ENCODE measurements at places on chromosomes 7 and 10. TPM values are rescaled to one million over a fixed set of nuclear protein-coding genes. Genes with fewer than 3 reads are reported as not detected.

- DNase-seq, result no peak
Measured at GRCh38 chr7:25831831-25832411, 320.1 kb upstream of the NFE2L3 start.

DNA sequence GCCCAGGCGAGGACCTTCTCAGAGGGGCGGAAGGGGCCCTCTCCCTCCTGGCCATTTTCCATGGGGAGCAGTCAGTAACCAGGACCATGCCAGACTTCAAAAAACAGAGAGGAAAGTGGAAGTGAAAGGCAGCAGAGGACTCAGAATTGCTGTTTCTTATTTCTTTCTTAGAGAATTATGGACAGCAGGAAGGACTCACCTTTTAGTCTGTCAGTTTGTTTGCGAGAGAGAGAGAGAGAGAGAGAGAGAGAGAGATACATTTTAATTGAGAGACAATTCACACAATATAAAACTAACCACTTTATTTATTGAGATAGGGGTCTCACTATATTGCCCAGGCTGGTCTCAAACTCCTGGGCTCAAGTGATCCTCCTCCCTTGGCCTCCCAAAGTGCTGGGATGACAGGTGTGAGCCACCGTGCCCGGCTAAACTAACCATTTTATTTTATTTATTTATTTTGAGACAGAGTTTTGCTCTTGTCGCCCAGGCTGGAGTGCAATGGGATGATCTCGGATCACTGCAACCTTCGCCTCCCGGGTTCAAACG is 24.5 kb downstream of the SCD start:
- DNase-seq, result no peak

DNA sequence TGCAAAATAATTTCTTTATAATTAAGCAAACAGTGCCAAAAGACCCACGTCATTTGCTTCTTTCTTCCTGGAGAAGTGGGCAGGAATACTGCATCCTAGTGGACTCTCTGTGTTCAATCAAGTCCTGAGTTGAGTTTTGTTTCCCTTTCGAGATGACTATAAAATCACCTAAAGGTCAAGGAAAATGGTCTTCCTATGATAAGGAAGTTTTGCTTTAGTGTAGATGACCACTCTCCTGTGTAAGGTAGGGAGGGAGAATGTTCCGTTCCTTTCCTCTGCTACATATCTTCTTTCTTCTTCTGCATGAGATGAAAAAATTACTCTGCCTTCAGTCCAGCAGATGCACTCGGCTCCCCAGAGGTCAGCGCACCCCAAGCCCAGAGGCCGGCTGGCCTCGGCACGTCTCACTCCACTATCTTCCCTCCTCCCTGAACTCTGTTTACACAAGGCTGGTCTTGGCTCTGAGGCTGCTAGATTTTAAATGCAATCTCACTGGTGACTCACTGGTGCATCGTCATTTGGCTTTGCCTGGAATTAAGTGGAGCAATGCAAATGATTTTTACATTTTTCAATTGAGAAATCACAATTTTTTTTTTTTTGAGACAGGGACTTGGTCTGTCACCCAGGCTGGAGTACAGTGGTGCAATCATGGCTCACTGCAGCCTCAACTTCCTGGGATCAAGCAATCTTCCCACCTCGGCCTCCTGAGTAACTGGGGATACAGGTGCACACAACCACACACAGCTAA is 18.6 kb upstream of the VDAC2 start:
- DNase-seq, result no peak

DNA sequence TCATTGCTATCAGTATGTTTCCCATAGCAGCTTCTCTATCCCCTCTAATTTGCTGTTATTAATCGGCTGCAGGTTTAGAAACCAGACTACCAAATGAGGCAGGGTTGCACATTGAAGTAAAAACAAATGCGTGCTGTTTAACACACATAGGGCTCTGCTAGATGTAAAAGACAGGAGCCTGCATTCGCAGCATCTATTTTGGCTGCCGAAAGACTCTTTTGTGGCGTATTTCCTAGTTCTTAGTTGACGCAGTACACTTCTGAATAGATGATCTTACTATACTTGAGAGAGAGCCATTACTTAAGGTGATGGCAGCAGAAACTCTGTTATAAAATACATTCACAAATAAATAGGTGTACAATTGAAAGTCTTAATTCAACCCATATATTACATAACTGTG is 21.4 kb downstream of the SGCE start:
- no peak for DNase-seq

DNA sequence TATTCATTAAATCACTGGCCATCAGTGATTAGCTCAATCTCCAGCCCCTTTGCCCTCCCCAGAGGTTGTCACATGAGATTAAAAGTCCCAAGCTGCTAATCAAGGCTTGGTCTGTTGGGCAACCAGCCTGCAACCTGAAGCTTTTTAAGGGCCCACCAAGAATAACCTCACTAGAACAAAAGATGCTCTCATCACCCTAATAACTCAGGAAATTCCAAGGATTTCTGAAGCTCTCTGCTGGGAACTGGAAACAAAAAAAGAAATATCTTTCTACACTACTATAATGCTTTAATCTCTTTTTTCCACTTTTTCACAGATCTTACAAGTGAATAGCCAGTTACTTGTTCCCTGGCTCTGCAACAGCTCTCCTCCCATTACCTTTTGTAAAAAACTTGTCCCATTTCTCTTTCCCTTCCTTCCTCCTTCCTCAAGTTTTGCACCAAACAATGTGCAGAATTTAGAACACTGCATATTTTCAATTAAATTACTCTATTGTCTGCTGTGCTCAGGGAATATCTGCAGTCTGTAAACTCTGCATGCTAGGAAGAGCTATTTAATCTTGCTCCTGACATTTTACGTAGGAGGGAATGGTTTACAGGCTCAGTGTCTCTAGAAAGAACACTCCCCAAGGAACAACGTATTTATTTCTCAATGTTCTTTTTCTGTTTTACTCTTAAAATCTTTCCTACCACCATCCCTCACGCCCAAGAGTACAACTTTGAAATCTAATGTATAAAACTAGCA is 169.1 kb downstream of the IMMP2L start:
- peak; percentile 56 for DNase-seq

DNA sequence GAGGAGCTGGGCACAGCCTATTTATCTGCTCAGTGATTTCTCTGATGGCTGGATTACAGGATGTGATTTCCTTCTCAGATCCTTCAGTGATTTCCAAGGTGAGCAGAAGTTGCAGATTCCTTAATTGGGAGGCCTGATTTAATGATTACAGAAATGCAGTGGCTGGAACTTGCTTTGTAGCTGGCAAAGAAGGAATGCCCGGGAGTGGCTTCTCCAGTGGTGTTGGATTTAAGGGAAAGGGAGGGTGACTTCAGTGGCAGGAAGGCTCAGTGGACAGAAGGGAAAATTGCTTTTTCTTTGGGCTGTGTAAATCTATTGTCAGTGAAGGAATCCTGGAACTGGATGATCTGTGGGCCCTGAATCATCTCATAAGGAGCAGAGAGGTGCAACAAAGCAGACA is 5.1 kb downstream of the SORCS3 start:
- no peak for DNase-seq

- DNase-seq, result peak; percentile 18
Measured at GRCh38 chr10:75083972-75084833, 27.3 kb upstream of the SAMD8 start.

DNA sequence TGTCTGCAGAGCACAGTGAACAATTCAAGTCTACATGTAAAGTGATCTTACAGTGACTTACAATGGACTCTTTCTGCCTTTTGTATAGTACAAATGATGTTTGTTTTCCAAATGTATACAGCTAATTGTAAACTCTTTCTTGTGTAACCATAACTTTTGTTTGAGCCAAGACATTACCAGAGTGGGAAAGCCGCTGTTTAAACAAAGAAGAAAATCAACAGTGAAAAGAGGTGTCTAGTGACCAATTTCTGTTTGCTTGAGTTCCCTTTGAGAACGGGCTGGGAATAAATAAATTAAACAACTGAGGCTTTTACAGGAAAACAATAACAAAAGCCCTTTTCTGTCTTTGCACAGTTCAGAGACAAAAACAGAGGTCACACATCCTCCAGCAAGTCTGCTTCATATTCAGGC is 1163.4 kb downstream of the CNTNAP2 start:
- DNase-seq, result no peak

DNA sequence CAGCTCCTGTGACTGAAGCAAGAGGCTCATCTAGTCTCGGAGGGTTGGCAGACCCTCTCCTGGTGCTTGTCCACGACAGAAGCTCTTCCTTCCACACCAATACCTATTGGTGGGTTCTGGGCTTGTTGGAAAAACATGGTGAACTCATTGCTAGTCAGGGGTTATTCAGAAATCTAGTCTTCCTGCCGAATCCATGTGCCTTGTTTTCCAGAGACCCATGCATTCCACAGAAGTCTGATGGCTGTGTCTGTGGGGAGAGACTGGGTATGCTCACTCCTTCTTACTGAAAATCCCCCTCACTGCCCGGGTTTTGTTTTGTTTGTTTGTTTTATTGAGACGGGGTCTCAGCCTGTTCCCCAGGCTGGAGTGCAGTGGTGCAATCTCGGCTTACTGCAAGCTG is 138.3 kb downstream of the DNAJB6 start:
- no peak for DNase-seq

DNA sequence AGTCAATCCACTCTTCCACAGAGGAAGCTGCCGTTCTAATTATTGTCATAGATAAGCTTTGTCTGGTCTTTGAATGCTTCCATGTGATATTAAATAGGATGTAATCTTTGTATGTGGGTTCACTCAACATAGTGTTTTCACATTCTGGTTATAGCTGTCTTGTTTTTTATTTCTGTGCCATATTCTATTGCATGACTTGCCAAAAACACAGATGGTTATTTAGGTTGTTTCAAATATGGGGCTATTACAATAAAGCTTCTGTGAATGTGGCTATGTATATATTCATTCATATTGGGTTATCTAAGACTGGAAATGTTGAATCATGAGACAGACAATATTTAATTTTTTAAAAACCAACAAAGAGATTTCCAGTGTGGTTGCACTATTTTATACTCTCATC is 1109.3 kb upstream of the LRRTM3 start:
- no peak for DNase-seq

GRCh38 chr10:75209921-75210281 is 695 bp upstream of the VDAC2 start:
- DNase-seq, result peak; percentile 62

- DNase-seq, result no peak
Measured at GRCh38 chr7:101125989-101126650, 784 bp upstream of the SERPINE1 start.

DNA sequence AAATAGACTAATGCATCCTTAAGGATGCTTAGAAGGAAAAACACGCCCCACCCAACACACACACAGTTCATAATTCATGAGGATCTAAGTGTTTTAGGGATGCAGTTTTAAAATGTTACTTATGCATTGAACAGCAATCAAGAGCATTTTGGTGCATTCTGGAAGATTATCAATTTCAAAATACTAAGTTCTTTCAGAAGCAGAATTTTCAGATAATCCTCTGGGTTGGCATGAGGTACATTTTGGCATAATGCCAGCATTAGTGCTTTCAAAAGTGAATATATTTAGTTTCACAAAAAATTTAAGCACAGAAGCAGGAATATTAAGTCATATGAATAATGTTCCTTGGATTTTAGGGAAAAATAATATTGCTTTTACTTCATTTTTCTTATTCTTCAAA is 937.1 kb downstream of the REEP3 start:
- no peak for DNase-seq

GRCh38 chr10:92969151-92969550 is 91.4 kb upstream of the CYP26C1 start:
- no peak for DNase-seq

DNA sequence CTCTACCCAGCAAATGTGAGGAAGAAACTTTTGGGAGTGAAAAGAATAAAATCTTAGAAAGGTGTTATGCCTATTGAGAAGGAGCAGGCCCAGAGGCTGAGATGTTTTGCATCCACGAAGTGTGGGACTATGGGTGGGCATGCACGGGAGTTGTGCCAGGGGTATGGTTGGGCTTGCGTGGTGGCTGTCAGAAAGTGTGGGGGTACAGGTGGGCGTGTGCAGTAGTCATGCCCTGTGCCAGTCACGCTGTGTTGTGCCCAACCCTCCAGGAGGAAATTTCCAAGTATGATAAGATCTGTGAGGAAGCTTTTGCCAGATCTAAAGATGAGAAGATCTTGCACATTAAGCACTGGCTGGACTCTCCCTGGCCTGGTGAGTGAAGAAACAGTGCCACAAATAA is 52.9 kb upstream of the ZMIZ2 start:
- no peak for DNase-seq

GRCh38 chr7:34048445-34048844 is 143.1 kb downstream of the BMPER start:
- no peak for DNase-seq

DNA sequence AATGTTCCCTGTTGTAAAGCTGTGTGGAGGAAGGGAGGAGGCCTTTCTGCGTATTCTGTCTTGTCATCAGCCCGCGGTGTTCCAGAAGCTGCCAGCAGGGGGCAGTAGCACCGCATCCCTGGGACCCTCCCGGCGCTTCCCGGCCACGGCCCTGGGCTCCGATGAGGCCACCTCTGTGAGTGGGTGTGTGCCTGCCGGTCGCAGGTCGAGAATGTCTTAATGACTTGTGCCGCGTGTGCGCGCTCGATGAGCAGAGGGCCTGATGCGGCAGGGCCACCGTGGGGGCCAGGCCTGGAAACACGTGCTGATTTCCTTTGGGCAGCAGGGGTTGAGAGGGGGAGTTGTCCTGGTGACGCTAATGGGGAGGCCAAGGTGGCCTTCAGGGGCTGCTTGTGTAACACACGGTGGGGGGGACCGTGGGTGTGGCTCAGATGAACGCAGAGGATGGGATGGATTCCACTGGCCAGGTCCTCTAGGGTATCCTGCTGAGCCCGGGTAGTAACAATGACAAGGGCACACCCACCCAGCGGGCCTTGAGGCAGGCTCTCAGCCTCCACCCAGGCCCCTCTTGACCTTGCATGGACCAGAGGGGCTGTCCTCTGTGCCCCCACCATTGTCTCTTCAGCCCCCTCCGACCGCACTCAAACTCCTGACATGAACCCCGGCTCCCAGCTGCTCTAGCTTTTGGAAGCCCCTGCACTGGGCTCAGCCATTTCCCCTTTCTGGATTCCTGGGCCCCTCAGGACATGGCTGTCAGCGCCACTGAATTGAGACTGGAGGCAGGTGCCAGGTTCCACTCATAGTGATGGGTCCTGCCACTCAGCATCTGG is 135.9 kb upstream of the PODXL start:
- DNase-seq, result no peak

- DNase-seq, result no peak
Measured at GRCh38 chr10:69470463-69471384, 19.5 kb downstream of the TSPAN15 start.

DNA sequence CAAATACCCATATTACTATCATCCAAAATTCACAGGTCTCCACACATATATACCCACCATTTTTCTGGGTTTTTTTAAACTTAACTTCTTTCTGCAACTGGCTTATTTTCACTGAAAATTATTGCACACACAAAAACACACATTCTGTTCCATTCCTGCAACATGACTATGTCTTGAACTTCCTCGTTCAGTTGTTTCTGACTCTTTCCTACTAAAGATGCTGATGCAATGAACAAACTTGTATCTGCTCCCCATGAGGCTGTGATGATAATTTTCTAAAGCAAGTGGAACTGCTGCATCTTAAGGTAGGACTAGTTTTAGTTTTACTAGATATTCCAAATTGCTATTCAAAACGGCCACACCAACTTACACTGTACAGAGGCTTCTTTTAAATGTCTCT is 77.7 kb downstream of the OSBPL3 start:
- DNase-seq, result no peak

Gene CCDC172
- not detected for total RNA-seq

Gene MMP21
- total RNA-seq, result 0.69 TPM

Gene BLNK
- total RNA-seq, result 7.3 TPM

Gene TLL2
- total RNA-seq, result 0.90 TPM

Gene CALHM3
- not detected for total RNA-seq

Gene CCL24
- total RNA-seq, result not detected

Gene PPP1R3C
- total RNA-seq, result 129 TPM

Gene ANKRD16
- total RNA-seq, result 8.8 TPM

Gene MYL10
- total RNA-seq, result 0.63 TPM

Gene FAM25A
- not detected for total RNA-seq

Gene NUPR2
- 0.79 TPM for total RNA-seq

Gene SYT15B
- total RNA-seq, result 1.8 TPM
